ENCODE measurements at places on chromosomes 13 and 19. TPM values are rescaled to one million over a fixed set of nuclear protein-coding genes. Genes with fewer than 3 reads are reported as not detected.

- no peak for DNase-seq
Observed at GRCh38 chr13:109465148-109465547, 321.2 kb downstream of the IRS2 start.

DNA sequence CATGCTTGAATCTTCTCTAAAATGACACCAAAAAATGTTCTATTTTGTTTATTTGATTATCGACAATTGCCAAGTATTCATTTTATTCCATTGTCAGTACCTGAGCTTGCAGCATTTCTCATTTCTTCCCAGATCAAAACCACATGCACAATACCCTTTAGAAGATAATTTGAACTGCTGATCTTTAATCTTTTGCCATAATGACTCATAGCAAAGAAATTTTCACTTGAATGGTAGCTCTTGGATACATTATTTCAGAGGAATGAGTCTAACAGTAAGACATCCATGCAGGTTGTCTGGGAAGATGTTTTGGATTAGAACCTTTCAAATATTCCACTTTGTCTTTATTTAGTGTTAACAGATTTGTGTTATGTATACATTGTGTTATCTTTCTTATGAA, 42.0 kb upstream of the RXFP2 start:
- no peak for DNase-seq

- no peak for DNase-seq
Observed at GRCh38 chr13:31032528-31033113, 100.2 kb downstream of the TEX26 start.

GRCh38 chr13:101417043-101417406, 717 bp upstream of the NALCN start:
- no peak for DNase-seq

DNA sequence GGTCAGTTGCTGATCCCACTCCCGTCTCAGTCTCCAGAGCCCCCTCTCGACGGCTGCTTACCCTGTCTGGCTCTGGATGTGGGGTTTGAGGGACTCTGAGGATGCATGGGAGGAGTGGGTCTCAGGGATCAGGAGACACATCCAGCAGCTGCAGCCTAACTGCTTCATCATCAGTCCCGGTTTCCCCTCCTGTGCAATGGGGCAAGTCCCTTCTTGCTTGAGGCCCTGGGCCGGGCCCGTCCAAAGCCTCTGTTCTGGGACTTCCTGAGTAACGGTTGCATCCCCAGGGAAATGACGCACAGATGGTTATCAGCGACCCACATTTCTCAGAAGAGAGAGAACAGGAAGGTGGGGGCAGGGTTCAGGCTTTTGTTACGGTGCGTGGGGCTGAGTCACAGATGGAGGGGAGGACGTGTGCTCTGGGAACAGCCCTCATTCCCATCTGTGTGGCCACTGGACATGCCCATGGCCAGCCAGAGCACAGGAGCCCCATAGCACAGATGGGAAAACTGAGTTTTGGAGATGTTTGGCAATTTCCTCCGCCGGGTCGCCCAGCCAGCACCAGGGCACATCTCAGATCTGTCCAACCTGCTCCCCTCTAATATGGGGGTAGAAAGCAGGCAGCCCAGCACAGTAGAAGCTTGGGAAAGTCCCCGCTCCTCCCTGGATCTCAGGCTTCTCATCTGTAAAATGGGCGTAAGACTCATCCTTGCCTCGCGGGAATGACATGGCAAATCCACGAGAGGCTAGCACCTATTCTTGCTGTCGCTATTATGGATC, 19.3 kb downstream of the GNA15 start:
- DNase-seq = peak; percentile 74

GRCh38 chr19:50553134-50553703, 15.0 kb downstream of the LRRC4B start:
- no peak for DNase-seq

GRCh38 chr13:40187841-40188591, 478.4 kb downstream of the FOXO1 start:
- no peak for DNase-seq

- no peak for DNase-seq
Observed at GRCh38 chr13:39374741-39375189, 228.2 kb downstream of the LHFPL6 start.

Gene S1PR2
- total RNA-seq = 3.5 TPM

- DNase-seq = peak; percentile 62
Observed at GRCh38 chr19:3576696-3577443, 4.1 kb downstream of the HMG20B start.

DNA sequence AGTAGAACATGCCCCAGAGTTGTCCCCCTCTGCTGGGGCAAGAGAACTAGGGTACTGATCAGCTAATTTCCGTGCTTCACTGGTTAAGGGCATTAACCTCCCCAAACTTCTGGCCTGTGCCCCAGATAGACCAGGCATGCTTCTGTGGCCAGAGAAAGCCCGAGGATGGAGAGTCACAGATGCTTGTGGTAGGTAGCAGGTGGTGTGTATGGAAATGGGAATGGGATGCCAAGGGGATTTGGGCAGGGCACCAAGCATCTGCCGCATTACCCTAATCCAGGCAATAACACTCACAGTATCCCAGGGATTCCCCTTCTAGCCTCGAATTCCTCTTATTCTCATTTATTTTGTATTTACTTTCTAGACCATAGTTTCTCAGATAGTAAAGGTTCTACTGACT, 124.8 kb upstream of the KLF12 start:
- DNase-seq = no peak

DNA sequence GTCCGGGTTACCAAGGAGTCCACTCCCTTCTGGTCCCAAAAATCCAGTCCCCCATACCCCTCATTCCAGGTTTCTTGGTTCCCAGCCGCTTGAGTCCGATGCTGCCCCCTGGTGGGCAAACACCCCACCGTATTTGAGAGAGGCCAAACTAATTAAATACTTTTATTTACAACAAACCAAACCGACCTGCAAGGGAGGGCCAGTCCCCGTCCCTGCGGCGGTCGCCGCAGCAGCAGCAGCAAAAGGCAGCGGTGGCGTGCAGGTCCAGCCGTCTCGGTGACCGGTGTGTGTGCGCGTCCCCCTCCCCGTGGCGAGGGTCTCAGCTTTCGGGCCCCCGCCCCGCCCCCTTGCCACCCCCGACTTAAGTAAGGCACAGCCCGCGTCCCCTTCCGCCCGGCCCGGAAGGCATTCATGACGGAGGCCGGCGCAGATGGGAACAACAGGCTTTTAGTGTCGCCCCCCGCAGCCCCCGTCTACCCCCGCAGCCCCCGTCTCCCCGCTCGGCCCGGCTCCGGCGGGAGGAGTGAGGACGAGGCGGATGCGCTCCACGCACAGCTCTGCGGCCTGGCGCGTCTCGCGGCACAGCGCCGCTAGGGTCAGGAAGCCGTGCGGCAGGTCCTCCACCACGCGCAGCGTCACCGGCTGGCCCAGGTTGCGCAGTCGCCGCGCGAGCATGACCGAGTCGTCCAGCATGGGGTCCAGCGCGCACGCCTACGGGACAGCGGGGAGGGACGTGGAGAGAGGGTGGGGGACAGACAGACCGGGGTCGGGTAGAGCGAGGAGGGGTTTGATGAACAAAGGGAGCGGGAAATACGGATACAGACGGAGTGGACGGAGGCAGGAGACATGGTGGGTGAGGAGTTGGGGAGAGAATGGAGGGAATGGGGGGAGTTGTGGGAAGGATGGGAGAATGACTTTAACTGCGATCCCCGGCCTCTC, 11.5 kb upstream of the CNFN start:
- peak; percentile 81 for DNase-seq

GRCh38 chr13:99250982-99251825, 7.0 kb downstream of the GPR18 start:
- no peak for DNase-seq

- no peak for DNase-seq
Observed at GRCh38 chr13:104634016-104634415, 1567.8 kb upstream of the SLC10A2 start.

- DNase-seq = peak; percentile 8
Observed at GRCh38 chr13:112896736-112897602, 72.0 kb upstream of the MCF2L start.

DNA sequence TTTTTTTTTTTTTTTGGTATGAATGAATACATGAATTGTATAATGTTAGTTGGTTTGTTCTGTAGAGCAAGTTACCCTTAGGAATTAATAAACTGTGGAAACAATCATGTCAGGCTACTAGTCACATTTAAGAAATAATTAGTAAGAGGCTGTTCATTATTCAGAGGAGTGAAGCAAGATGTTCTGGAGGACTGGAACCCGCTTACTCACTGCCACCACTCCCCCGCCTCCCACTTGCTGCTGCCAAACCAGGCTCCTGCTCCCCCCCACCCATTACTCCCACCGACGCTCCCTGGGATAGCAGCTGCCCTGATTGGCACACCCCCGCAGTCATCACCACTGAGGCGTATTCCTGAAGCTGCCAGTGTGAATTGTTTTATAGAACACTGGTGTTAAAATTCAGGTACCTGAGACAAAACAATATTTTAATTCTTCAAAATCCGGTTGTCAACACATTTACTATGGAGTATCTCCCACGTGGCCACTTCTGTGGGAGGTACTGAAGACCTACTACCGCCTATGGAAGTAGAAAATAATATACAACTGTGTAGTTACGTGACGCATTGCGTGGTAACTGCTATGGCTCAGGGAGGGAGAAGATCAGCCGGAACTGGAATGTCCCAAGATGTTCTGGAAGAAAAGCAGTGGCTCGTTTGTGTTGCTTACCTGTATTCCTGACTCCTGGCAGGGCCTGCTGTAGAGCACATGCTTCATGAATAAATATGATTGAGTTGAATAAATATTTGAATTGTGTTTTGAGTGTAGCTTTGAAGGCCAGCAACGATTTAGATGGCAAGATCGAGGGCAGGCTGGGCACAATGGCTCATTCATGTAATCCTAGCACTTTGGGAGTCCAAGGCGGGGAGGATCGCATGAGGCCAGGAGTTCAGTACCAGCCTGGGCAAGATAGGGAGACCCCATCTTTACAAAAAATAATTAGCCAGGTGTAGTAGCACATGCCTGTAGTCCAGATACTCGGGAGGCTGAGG, 1.7 kb downstream of the DPY19L3 start:
- no peak for DNase-seq

GRCh38 chr19:41928754-41929535, 696 bp upstream of the ERFL start:
- DNase-seq = no peak

- no peak for DNase-seq
Observed at GRCh38 chr13:101204270-101205020, 211.9 kb downstream of the NALCN start.

GRCh38 chr19:38658462-38659306, 11.2 kb downstream of the ACTN4 start:
- no peak for DNase-seq

GRCh38 chr13:101594936-101595335, 142.5 kb downstream of the ITGBL1 start:
- DNase-seq = no peak

DNA sequence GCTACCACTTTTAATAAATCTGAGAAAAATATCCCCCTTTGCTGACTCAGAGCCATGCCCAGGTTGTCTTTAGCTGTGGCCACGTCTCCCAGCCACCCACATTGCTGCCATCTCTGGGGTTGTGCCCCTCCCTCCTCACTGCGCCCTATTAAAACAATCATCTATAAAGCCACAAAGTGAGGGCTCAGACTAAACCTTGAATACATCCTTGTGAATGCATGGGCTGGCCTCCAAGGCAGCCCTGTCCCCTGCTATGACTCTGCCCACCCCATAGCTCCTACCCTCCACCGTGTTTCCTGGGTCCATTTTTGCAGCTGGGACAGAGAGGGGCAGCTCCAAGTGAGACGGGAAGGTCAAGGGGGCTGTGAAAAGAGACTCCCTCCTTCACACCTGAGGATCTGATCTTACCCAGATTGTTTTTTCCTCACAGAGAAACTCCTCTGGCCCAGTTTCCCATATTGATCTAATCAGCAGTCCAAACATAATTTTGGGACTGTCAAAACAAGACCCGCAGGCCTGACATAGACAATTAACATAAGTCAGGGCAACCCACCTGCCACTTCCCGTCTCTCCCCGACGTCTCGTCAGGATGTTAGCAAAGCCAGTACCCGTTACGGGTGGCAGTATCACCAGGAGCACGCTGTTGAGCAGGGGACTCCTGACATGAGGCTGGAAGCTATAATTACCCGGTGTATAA, 199.0 kb downstream of the KATNAL1 start:
- no peak for DNase-seq

DNA sequence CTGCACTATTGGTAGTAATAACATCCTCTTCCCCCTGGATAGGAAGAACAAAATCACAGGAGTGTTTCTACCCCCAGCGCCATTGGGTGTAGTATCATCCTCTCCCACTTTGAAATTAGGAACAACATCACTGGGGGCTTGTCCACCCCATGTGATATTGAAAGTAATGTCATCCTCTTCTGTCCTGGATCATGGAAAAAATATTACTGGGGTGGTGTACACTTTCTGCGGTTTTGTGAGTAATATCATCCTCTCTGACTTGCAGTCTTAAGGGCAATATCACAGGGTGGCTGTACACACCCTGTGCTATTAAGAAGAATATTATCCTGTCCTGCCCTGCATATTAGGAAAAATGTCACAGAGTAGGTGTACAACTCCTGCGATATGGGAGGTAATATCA, 4.9 kb upstream of the RGCC start:
- DNase-seq = no peak

DNA sequence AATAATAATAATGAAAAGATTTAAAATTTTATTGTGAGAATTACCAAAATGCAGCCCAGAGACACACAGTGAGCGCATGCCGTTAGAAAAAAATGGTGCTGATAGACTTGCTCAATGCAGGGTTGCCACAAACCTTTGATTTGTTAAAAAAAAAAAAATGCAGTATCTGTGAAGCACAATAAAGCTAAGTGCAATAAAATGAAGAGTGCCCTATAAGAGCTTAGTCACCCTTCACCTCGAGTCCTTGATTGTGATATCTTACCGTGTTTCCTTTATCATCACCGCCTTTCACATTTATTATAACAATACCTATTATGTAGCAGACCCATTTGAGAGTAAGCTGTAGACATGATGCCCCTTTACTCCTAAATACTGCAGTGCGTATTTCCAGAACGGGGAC, 83.2 kb downstream of the SLC6A16 start:
- DNase-seq = no peak

DNA sequence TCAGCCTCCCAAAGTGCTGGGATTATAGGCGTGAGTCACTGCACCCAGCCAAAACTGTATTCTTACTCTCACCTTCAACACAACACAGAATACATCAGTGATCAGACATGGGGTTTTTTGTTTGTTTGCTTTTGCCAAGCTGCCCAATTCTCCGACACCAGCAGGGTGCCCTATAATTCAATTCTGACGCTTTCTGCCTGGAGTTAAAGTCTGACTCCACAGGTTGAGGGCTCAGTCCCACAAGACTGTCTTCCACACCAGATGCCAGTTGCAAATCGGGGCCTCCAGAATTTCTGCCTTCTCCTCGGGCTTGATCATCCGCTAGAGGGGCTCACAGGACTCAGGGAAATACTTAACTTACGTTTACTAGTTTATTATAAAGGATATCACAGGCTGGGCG, 22.1 kb downstream of the FBN3 start:
- no peak for DNase-seq

- DNase-seq = no peak
Observed at GRCh38 chr19:53910170-53910518, 1.1 kb downstream of the CACNG7 start.

GRCh38 chr19:49217382-49217781, 59.8 kb downstream of the TRPM4 start:
- DNase-seq = peak; percentile 52

Gene APOC4
- total RNA-seq = not detected

Gene FFAR3
- not detected for total RNA-seq

Gene TRAPPC2B
- total RNA-seq = 11.4 TPM

GRCh38 chr19:40274585-40275544, 10.3 kb downstream of the AKT2 start:
- no peak for DNase-seq

Gene ATP8A2
- 0.27 TPM for total RNA-seq

Gene GRK1
- 0.85 TPM for total RNA-seq
